NB4 (cell line): ENCODE measurements at places on chromosomes 13 and 19.
A peak's percentile ranks its signal among the peaks of the same experiment; 100 is the strongest.

- DNase-seq = no peak
Measured at GRCh38 chr13:101996954-101997353, 404.9 kb downstream of the FGF14 start.

- peak; percentile 91 for DNase-seq
Measured at GRCh38 chr19:7471696-7472615, 16.9 kb downstream of the PEX11G start.

GRCh38 chr13:46756977-46757376, 40.0 kb downstream of the ESD start:
- no peak for DNase-seq

GRCh38 chr13:102715447-102715846, 20.6 kb upstream of the METTL21C start:
- DNase-seq = no peak

DNA sequence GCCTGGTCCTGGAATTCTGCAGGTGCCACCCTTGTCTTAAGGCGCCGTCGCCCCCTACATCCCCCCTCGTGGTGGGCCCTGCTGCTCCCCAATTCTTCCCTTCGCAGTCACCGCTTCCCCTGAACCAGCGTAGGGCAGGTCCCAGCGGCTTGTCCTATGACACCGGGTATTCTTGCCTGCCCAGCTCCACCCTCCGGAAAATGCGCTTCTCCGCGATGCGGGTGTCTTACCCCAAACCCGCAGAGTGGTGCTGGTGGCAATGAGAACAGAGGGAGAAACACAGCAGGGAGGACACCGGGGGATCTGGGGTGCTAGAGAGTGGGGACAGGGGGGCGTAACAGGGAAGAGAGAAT, 9.0 kb downstream of the ZNF808 start:
- DNase-seq = peak; percentile 40

GRCh38 chr13:49812812-49813211, 20.3 kb upstream of the KPNA3 start:
- no peak for DNase-seq

DNA sequence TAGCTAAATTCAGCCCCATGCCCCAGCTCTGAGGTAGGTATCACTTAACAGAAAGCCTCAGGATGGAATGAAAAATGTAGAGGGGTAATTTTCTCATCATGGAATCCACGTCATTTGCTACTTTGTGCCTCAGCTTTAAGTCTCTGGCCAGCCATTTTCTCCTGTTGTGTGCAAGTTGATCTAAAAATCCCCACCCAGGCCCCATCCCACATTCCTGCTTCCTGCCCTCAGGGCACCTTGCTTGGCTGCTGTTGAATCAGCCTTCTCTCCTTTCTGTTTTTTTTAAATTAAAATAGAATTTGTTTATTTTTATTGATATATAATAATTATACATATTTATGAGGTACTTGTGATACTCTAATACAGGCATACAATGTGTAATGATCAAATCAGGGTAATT, 179.9 kb upstream of the TSHZ3 start:
- no peak for DNase-seq

GRCh38 chr19:16014923-16015804, 61.1 kb upstream of the TPM4 start:
- DNase-seq = no peak

GRCh38 chr19:19661675-19662251, 1.7 kb downstream of the ATP13A1 start:
- DNase-seq = peak; percentile 81

GRCh38 chr13:100789025-100789424, 114.4 kb upstream of the TMTC4 start:
- no peak for DNase-seq

- no peak for DNase-seq
Measured at GRCh38 chr13:65339241-65339640, 1890.9 kb downstream of the PCDH9 start.

GRCh38 chr13:36917311-36917710, 2.7 kb downstream of the SMAD9 start:
- no peak for DNase-seq

DNA sequence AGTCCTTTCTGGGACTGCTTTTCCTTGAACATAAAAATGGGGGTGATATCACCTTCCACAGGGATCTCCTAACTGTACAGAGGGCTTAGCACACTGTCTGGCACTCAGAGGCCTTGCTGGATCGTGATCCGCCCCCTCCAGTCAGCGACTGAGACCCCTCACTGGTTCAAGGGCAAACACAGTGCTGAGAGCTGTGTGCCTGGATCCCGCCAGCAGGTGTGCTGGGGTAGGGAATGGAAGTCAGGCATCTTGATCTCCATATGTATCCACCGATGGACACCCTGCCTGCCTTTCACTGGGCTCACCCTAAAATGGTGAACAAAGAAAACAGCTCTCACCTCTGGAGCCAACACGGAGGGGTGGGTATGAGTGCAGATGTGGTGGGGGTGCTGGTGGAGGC, 64.3 kb downstream of the IRS2 start:
- no peak for DNase-seq

DNA sequence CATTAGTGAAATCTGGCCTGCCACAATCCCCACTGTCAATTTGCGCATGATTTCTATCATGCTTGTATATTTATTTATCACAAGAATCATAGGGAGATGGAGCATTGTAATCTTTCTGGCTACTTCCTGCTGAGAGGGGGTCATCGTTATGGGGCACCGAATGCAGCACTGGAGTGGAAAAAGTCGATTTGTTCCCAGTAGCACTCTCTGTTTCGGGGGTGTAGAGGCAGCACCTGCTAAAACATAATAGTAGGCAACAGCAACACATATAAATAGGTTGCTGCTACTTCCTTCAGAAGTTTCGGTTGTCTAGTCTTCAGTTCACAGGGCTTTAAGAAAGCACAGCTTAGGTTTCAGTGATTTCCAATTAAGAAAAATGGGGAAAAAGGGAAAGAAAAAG, 23.4 kb upstream of the CEACAM21 start:
- DNase-seq = no peak

GRCh38 chr19:42130254-42130573, 2.0 kb downstream of the POU2F2 start:
- no peak for DNase-seq

DNA sequence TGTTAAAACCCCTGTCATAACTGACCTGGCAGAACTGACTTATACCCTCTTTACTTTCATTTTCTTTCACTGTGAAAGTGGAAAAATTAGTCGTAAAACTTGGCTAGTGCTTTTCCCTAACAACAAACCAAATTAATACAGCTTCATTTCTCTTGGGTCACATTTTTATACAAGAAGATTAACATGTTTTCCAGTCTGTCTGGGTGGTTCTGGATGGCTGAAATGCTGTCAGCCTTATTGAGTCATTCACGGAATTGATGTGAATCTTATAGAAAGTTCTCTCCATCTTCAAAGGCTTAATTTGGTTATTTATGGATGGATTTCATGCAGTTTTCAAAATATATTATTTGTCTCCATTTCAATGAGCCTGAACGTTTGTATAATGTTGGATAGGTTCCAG, 440.0 kb downstream of the KCTD12 start:
- no peak for DNase-seq

DNA sequence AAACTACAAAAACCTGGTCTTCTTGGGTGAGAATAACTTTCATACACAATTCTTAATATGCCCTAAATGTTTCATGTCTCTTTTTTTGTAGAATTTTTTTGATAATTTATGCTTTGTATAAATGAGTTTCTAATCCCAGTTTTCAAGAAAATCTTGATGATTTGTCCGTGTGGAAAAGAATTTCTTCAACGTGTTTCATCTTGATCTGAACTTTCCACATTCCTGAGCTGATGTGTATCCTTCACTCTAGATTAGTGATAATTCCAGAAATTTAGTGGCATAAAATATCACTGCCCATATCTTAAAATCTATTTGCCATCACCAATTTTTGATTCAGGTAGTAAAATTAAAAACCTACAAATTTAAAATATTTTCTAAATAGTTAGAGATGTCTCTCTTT, 24.6 kb downstream of the ZNF431 start:
- no peak for DNase-seq

DNA sequence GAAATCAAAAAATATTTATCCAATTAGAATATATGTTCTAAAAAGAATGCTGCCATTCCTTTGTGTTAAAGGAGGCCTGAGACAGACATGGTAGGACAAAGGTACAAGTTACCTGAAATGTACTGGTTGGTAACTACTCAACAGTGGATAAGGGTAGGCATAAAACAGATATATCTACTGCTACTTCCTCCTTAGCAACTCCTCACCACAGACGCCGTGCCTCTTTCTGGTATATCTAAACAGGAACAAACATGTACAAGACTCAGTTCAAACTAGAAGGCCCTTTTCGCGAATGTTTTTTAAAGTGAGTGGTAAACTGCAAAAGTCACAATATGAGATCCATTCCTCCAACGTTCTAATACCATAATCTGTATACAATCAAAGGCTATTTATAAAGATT, 86.9 kb downstream of the TBC1D4 start:
- DNase-seq = peak; percentile 62

DNA sequence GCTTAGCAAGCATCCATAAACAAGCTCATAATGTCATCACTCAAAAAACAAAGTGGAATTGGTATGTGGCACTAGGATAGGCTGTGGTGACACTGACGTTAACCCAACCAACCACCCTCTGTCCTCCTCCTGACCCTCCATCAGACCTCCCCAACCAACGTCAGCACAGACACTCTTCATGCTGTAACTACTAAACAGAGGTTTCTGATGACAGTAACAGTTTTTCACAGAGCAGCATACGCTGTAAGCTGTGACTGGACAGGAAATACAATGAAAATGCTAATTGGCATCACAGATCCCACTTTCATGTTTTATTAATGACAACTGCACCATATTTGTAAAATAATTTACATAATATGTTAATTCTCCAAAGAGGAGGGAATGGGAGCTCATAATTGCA, 238.0 kb downstream of the IRS2 start:
- DNase-seq = no peak

DNA sequence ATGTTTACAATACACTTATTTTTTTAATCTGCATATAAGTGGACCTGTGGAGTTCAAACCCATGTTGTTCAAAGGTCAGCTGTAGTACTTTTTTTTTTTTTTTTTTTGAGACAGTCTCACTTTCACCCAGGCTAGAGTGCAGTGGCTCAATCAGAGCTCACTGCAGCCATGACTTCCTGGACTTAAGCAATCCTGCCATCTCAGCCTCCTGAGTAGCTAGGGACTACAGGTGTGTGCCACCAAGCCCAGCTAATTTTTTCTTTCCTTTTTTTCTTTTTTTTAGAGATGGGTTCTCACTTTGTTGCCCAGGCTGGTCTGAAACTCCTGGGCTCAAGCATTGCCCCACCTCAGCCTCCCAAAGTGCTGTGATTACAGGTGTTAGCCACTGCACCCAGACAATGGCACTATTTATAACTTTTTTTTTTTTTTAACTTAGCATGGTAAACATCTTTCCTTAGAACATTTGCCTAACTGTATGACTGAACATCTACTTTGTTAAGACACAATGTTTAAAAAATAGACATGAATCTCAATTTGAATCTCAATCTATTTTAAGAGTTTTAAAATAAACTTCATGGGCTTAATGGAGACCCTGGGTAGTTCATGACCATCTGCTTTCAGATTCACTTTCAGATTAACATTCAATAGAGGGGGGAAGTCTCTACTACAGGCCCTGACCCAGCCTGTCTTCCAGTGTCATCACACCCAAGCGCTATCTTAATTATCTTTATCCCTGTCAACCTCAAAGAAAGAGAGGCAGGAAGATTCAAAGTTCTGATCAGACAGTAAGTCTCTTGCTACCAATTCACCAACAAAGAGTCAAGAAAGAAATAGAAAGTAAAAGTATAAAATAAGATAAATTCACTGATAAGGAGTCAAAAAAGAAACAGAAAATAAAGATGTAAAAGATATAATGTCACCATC, 97.7 kb upstream of the DOCK9 start:
- no peak for DNase-seq

DNA sequence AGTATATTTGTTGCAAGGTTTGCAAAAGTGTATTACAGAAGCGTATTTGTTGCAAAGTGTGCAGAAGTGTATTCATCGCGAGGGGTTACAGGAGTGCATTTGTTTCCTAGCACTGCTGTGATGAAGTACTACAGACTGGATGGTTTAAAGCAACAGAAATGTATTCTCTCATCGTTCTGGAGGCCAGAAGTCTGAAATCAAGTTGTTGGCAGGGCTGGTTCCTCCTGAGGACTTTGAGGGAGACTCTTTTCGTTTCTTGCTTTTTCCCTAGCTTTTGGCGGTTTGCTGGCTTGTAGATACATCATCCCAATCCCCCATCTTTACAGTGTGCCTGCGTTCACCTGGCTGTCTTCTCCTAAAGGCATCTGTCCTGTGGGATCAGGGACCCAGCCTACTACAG, 127.9 kb upstream of the USP29 start:
- DNase-seq = no peak

GRCh38 chr19:32166238-32166637, 179.2 kb upstream of the ZNF507 start:
- no peak for DNase-seq

DNA sequence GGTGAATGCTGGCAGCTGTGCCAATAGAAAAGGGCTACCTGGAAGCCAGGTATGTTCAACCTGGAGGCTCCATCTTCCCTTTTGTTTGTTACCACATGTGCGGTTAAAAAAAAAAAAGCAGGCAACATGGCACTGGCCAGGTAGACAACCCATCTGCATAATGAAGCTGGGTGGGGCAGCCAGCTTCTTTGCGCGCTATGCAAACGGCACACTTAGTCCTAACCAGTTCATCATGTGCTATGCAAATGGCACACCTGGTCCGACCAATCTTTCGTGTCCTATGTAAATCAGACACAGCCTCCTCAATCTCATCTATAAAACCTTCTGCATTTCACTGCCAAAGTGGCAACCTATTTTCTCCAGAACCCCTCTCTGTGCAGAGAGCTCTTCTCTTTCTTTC, 11.3 kb upstream of the IGSF23 start:
- DNase-seq = no peak

GRCh38 chr19:56142897-56143434, 1.9 kb downstream of the ZNF444 start:
- DNase-seq = no peak

- no peak for DNase-seq
Measured at GRCh38 chr19:2097203-2097885, 629 bp downstream of the IZUMO4 start.

- peak; percentile 38 for DNase-seq
Measured at GRCh38 chr13:48066310-48066989, 28.5 kb downstream of the MED4 start.

- DNase-seq = peak; percentile 39
Measured at GRCh38 chr13:102812611-102813287, 13.8 kb downstream of the BIVM start.

GRCh38 chr19:39506944-39507714, 7.8 kb upstream of the SELENOV start:
- DNase-seq = no peak

GRCh38 chr19:57171551-57172081, 4.3 kb upstream of the DUXA start:
- no peak for DNase-seq
